ENCODE measurements at places on chromosomes 6 and 20.

DNA sequence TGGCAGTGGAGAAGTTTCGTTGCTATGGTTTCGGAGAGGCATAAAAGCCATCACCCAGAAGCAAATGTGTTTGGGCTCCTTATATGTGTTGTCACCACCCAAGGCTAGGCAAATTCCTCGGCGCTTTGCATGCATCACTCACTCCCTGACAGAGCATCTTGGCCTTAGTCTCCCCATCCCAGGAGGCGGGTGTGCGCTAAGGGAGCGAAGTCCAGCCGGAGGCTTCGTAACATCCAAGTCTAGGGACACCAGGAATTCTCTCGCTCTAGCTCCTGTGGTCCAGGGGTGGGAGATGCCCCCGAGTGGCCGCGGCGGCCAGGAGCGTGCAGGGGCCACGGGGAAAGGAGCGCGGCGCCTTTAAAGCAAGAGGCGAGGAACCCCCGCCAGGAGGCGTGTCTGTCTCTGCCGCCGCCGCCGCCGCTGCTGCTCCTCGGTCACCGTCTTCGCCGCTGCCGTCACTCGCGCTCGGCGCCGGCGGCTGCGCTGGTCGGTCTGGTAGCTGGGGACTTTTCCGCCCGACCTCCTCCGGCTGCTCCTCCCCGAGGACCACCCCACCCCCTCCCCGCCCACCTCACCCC, at the start of gene GRIK2:
Gene GRIK2, plus strand, starts transcription at position 458 of the 578 bp plus-strand sequence.
- DNase-seq, result no peak

GRCh38 chr6:71197780-71198179, 90.8 kb upstream of the OGFRL1 start:
- DNase-seq, result no peak

DNA sequence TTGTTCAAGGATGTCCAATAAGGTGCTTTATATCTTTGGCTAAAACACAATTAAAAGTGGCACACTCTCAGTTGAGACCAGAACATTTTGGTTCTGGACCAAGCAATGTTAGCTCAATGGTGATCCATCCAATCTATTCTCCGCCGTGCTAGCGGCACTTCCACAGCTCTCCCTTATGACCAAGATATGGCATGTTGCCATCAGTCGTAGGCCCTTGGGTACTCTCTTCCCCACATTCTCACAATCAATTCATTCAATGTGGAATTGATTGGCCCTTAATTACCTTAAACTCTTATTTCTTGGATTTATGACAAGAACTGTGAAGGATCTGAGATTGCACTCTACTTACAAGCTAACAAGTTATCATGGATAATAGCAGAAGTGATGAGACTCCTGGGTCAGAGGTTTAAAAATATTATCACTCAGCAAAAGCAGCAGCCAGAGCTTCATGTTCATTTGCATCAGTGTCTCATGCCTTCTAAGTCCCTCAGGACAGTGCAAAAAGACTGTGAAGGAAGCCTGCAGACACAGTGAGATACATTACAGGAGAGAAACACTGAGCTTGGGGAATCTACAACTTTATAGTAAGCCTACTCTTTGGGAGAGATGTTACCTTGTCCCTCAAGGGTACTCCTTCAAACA, 80.0 kb upstream of the ARG1 start:
- no peak for DNase-seq

DNA sequence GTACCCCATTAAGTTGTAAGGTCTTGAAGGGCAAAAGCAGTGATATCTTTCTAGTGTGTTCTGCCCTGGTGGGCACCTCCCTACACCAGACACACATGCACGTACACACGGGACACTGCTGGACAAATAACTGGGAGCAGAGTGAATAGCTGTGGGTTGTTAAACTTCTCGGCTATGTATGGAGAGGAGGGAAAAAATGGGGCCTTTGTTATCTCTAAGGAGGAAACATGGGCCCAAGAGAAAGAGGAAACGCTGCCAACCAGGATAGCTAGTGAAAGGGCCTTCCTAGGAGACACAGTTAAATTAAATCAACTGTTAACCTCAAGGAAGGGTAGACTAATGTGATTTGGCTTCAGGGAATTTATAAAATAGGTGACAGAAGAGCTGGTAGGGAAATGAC, 169.7 kb downstream of the MYLK4 start:
- no peak for DNase-seq

GRCh38 chr6:13696226-13696625, 15.4 kb downstream of the RANBP9 start:
- DNase-seq, result no peak

GRCh38 chr6:166411721-166412151, 29.0 kb upstream of the MPC1 start:
- DNase-seq, result no peak

DNA sequence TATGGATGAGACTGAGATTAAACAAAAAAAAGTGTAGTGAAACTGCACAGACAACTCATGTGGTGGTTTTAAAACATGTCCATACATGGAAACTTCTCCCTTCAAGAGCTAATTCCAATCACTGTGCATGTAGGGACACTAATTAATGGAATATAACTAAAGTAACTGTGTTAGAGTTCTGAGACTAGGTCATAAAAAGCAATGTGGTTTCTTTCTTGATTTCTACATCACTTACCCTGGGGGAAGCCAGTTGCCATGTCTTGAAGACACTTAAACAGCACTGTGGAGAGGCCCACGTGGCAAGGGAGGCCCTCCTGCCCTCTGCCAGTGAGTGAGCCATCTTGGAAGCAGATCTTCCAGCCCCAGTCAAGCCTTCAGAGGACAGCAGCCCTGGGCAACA, 118.2 kb upstream of the DST start:
- no peak for DNase-seq

DNA sequence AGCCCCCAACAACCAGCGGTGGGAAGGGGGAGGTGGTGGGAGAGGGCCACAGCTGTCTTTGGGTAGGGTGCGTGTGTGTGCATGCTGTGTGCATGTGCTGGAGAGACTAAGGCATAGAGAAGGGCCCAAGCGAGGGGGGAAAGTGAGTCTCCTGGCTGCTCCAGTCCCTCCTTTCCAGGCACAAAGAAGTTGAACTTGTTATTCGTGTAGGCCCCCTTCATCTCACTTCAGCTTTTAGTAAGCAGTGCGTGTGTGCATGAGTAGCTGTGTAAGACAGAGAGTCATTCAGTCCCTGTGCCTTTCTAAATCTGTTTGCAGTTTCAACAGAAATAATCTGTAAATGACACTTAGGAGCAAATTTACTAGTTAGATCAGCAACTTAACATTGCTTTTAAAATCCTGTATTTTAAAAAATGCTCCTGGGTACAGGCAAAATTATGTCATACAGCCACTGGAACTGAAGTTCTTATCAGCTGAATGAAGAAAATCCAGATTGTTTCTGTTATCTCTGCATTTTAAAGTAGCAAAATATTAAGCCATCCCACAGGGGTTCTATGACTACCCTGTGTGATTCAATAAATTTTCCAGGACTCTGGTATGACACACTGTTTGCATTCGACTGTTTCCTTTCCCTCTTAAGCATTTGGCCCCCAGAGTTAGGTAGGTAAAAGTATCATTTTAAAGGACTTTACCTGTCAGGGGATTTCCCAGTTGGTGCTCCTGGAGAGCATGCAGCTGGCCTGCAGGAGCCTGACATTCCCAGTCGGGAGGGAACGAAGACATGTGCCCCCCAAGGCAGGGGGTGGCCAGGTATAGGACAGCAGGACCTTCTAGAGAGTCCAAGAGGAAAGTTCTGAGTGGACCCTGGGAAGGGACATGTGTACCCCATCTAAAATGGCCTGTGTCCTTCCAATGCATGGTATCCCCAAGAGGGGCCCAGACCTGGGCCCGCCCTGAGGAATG, 39.0 kb downstream of the MTRES1 start:
- DNase-seq, result no peak

- no peak for DNase-seq
These were observed 95.4 kb upstream of the DOK5 start for GRCh38 chr20:54379893-54380584.

GRCh38 chr20:46108435-46108841, 9.7 kb upstream of the CD40 start:
- peak; percentile 70 for DNase-seq

DNA sequence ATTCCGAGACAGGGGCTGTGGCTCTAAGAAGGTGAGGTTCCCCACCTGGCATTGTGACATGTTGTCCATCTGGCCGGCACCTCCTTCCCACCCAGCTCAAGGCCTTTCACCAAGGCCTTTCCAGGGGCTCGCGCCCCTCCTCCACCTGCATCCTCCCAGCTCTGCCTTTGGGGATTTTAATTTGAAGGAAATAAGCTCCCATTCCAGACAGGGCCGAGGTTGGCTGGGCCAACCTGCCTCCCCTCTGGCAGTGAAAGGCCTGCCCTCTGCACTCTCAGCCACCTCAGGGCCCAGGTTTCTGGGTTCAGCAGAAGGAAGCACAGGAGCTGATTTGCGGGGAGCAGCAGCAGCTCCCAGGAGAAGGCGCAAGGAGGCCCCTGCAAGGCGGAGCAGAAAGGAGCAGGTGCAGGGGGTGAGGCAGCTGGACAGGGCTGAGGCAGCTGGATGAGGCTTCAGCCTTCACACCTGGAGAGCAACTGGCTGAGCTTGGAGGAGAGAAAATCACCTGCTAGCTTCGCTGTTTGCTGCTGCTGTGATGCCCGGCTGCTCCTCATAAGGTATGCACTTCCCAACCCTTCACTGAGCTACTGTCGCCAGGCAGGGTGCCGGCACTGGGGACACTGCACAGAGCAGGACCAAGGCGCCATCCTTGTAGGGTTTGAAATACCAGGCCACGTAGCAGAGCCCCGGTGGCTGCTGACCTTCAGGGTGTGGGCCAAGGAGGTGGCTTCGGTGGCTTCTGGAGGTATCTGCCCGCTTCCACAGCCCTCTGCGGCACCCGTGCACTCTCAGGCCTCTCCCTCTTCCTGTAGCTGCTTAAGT, 147.0 kb downstream of the SYNDIG1 start:
- DNase-seq, result no peak
